ENCODE measurements at places on chromosomes 7 and 10.

- ATAC-seq: no peak
These were observed 6.6 kb downstream of the CPA2 start for GRCh38 chr7:130273081-130273932.

- no peak for ATAC-seq
These were observed 45.3 kb downstream of the ZNRF2 start for GRCh38 chr7:30329716-30330115.

DNA sequence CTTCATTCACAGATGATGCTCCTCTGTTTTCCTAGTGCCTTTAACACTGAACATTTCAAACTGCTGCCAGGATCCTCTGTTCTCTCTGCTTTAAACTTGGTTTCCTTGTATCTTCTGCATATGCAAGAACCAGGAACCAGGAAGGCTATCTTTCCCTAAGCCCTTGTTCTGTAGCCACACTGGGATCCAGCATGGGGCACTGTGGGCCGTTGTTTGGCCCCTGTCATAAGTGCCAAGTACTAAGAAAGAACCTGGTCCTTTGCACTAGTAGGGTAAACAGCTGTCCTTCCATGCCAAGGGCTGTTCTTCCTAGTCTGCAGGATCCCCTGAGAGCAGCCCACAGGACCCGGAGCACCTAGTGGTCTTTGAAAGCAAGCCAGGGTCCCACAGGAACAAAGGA, 49.0 kb upstream of the TRIM8 start:
- no peak for ATAC-seq

- ATAC-seq: peak; percentile 71
These were observed 108.7 kb downstream of the TCF7L2 start for GRCh38 chr10:113058523-113059370.

DNA sequence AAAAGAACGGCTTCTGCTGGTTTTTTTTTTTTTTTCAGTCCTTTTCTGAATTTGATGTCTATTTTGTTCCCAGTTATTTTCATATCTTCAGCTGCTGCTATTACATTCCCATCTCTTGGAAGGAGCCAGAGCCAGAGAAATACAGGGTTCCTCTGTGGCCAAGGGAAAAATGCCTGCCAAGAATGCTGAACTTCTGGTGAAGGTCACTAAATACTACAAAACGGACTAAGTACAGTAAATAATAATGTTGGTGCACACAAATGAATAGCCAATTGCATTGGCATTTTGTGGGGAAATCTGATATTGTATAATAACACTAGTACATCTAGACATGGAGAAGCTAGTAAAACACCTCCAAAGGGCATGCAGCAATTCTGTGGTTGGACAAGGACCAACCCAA, 56.3 kb upstream of the ZEB1 start:
- peak; percentile 62 for ATAC-seq

Data from SK-N-SH treated with all-trans-retinoic acid at 6 μM for 48 hours (cell line).